B cell (primary cell): ENCODE measurements at places on chromosomes 5 and 9. TPM values are rescaled to one million over a fixed set of nuclear protein-coding genes. Genes with fewer than 3 reads are reported as not detected.

DNA sequence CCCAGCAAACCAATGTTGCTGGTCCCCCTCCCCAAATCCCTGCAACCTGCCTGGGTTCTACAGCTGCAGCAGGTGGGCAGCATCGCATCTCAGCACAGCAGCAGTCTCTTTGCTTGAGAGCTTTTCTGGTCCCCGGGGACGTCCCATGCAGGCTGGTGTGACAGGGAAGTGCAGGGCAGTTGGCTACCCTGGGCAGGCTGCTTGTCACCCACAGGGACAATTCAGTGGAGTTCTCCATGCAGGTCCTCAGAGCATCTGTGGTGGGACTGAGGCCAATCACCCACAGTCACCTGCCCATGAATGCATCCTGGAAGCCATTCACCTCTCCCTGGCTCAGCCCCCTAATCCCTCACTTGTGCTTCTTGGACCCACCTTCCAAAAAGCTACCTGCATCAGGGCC lies 43.9 kb upstream of the SEMA4D start:
- peaks cover 36% of the 10 kb centered on the region for H3K4me1 ChIP-seq
- no peaks in the 10 kb centered on the region for H3K27me3 ChIP-seq
- H3K27ac ChIP-seq = no peak overlapping the region
- H3K36me3 ChIP-seq = no peaks in the 10 kb centered on the region

- H3K27me3 ChIP-seq = peaks cover 11% of the 10 kb centered on the region
- H3K4me1 ChIP-seq = peaks cover 26% of the 10 kb centered on the region
- DNase-seq = no peak
- H3K27ac ChIP-seq = peak overlapping the region; percentile 77
These were observed 593 bp upstream of the NAA35 start for GRCh38 chr9:85940275-85940831.

DNA sequence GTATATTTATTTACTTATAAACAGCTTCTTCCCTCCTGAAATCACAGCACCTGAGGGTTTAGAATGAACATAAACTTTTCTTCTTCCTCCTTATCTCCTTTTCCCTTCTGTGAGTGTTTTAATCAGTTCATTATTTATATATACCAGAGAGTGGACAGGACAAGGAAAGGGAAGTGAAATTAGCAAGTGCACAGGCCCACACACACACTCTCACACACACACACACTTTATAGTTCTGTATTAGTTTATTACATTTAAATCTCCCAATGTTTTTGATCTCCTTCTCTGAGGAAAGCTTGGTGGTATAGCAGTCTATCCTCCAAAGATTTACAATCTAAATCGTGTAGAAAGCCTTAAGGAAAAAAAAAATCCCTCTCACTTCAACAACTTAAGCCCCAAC lies 353.5 kb downstream of the NDUFS4 start:
- H3K4me3 ChIP-seq = no peak overlapping the region
- DNase-seq = peak; percentile 13
- no peaks in the 10 kb centered on the region for H3K27me3 ChIP-seq
- H3K36me3 ChIP-seq = no peaks in the 10 kb centered on the region
- no peaks in the 10 kb centered on the region for H3K4me1 ChIP-seq
- no peak overlapping the region for H3K27ac ChIP-seq

- H3K36me3 ChIP-seq = no peaks in the 10 kb centered on the region
- no peak overlapping the region for H3K4me3 ChIP-seq
- no peak overlapping the region for H3K27ac ChIP-seq
- H3K27me3 ChIP-seq = no peaks in the 10 kb centered on the region
- no peaks in the 10 kb centered on the region for H3K4me1 ChIP-seq
These were observed 124.0 kb upstream of the LARP1 start for GRCh38 chr5:154631141-154631540.

DNA sequence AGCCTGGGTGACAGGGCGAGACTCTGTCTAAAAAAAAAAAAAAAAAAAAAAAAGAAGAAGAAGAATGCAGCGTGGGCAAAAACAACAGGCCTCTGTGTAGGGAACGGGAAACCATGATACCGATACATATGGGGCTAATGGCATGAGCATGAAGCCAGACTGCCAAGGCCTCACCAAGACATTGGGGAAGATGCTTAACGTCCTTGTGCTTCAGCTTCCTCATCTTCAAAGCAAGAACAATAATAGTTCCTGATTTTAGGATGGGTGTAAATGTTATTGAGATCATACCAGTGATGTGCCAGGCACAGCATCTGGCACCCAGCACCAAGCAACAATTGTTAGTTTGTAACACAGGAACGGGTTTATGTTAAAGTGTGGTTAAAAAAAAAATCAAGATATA lies 51.4 kb downstream of the NEURL1B start:
- H3K27ac ChIP-seq = no peak overlapping the region
- DNase-seq = no peak
- no peaks in the 10 kb centered on the region for H3K36me3 ChIP-seq
- H3K4me3 ChIP-seq = no peak overlapping the region
- no peaks in the 10 kb centered on the region for H3K27me3 ChIP-seq
- H3K4me1 ChIP-seq = peaks cover 16% of the 10 kb centered on the region

GRCh38 chr5:6181147-6181729 lies 197.1 kb downstream of the MED10 start:
- H3K27ac ChIP-seq = no peak overlapping the region
- no peaks in the 10 kb centered on the region for H3K4me1 ChIP-seq
- no peaks in the 10 kb centered on the region for H3K27me3 ChIP-seq

DNA sequence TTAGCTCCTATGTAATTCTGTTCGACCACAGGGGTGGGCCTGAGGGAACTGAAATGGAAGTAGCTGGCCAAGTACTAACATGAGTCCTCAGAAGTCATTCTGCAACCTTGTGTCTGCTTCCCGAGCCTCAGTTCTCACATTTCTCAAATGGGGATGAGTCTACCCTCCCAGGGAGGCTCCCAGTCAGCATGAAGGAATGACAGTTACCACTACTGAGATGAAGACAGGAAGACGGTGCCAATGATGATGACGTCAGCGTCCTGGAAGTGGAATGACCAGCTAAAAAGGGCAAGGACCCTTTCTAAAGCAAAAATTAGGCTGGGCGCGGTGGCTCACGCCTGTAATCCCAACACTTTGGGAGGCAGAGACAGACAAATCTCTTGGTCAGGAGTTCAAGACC lies 6.8 kb downstream of the PIP5KL1 start:
- DNase-seq = no peak
- no peaks in the 10 kb centered on the region for H3K36me3 ChIP-seq
- H3K4me1 ChIP-seq = peaks cover 44% of the 10 kb centered on the region
- no peak overlapping the region for H3K27ac ChIP-seq
- H3K4me3 ChIP-seq = no peak overlapping the region
- peaks cover 38% of the 10 kb centered on the region for H3K27me3 ChIP-seq

DNA sequence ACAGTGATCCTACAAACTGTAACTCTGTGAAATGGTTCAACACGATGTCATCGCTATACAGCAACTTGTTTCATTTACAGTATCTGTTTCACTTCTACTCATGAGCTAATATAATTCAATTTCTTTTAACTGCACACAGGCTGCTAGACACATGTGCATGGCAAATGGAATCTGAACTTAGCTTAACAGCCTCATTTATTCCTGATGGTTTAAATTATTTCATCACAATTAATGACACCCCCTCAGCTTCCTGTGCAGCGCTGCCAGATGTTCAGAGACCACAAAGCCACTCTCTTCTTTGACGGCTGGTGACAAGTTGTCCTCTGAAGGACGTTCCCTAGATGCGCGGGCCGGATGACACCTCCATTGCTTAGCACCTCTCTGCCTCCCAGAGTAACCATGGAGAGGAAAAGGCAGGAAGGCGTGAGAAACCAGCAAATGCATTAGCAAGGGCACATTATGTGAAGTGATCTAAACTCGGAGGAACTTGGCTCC lies 191.1 kb downstream of the BNC2 start:
- H3K27ac ChIP-seq = no peak overlapping the region
- H3K27me3 ChIP-seq = no peaks in the 10 kb centered on the region
- H3K4me1 ChIP-seq = no peaks in the 10 kb centered on the region
- H3K4me3 ChIP-seq = no peak overlapping the region
- no peak for DNase-seq
- H3K36me3 ChIP-seq = no peaks in the 10 kb centered on the region

DNA sequence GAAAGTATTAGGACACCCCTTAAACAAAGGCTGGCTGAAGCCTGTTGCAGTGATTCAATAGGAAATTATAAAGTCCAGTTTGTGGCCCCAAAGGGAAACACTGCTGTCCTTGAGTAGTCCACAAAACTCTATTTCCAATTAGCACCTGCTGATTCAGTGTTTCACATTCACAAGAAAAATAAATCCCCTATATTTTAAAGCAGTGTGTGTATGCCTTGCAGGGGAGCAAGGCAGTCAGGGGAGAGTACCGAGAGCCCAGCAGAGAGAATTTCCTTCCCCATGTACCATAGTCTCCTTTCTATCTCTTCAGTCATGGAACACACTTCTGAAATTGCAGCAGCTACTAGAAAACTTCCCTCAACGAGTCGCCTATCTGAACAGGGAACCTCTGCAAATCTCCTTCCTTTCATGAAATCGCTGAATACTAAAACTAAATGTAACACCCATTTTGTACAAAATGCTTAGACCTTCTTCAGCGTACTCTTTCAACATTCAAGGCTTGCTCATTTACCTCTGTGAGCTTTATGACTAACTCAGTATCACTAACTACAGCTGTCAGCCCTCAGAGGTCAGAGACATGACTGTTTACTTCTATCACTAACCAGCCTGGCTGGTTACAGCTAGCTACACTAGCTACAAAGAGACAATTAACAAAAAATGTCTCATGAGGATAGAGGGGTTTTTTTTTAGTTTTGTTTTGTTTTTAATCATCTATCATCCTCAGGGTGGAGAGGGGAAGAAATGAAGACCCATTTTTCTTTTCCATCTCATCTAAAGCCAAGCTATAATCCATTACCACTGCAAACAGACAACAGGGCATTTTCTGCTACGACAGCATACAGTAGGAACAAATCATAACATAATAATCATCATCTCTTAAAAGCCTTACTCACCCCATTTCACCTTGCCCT lies 188.7 kb downstream of the EBF1 start:
- H3K27ac ChIP-seq = peak overlapping the region; percentile 55
- H3K4me3 ChIP-seq = no peak overlapping the region
- DNase-seq = peak; percentile 32
- H3K36me3 ChIP-seq = no peaks in the 10 kb centered on the region
- no peaks in the 10 kb centered on the region for H3K27me3 ChIP-seq

DNA sequence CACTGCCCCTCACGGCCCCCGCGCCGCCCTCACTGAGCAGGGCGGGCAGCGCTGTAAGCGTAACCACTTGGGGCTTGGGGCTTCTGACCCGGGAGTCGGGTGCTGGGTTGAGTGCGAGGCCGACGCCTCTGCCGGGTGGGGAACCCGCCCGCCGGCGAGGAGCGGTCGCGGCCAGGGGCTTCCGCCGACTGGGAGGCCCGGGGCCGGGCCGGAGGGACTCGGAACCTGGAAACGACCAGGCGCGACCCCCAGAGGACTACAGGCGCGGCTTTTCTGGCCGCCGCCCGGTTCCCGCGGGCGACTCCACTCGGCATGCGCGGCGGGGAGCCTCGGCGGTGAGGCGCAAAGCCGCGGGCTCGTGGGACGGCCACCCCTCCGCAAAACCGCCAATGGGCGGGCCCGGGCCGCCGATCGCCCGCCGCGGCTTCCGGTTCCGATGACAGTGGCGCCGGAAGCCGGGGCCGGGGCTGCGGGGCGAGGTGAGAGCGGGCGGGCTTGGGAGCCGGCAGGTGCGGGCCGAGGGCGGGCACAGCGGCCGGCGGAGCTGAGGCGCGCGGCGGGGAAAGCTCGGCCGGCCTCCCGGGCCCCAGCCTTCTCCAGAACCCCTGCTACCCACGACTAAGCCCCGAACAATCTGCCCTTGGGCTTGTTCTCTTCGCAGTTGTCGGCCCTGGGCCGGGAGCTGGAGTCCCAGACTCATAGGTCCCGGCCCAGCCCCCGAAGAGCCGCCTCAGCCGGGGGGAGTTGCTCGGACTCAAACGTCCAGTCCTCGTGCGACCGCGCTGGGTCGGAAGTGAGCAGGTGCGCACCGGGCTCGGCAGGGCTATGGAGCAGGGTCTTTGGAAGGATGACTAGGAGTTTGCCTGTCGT lies at the start of gene RMND5B:
TSS of gene RMND5B (plus strand) at position 439 of the 870 bp plus-strand sequence. CDS start 7,106 bp downstream, outside the sequence.
- H3K27me3 ChIP-seq = no peaks in the 10 kb centered on the region
- peak within 1 kb of the TSS; percentile 17 for H3K4me3 ChIP-seq
- H3K36me3 ChIP-seq = peaks cover 11% of the 10 kb centered on the region
- peaks cover 6% of the 10 kb centered on the region for H3K4me1 ChIP-seq

- no peak overlapping the region for H3K27ac ChIP-seq
- H3K4me1 ChIP-seq = no peaks in the 10 kb centered on the region
- no peaks in the 10 kb centered on the region for H3K27me3 ChIP-seq
- H3K4me3 ChIP-seq = no peak overlapping the region
- H3K36me3 ChIP-seq = no peaks in the 10 kb centered on the region
These were observed 103.5 kb upstream of the APC start for GRCh38 chr5:112634166-112634565.

DNA sequence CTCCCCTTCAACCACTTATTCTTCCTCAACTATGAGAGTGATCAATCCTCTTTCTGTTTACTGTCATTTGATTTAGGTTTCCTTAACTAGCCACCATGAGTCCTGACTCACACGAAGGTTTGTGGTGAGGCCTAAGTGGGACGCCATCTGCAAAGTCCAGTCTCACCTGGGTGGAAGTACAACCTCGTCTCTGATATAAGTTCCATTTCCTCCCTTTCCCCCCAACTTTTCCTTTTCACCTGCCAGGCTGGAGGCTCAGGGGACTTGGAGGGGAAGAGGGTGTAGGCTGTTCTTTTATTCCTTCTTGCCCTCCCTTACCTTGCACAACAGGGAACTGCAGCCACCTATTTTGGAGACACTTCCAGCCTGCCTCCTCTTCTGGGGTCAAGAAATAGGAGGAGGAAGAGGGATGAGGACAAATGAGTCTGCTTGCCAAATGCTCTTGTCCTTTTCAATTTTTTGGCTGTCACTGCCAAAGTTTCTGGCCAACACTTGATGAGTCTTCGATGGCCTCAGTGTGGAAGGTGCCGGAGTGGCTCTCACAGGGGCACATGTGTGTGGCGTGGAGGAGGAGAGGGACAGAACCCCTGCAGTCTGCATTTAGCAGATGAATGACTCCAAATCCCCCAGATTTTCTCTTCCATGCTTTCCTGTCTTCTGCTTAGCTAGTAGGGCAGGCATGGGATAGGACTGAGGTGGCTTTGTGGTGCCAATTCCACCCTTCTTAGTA lies 249.6 kb downstream of the NSG2 start:
- no peaks in the 10 kb centered on the region for H3K27me3 ChIP-seq
- H3K4me3 ChIP-seq = no peak overlapping the region
- no peaks in the 10 kb centered on the region for H3K4me1 ChIP-seq
- DNase-seq = no peak
- H3K27ac ChIP-seq = no peak overlapping the region

GRCh38 chr9:135907431-135908092 lies at the start of gene CAMSAP1:
TSS of gene CAMSAP1 (minus strand) at chr9:135907546. CDS start at chr9:135907159, 387 bp downstream.
- H3K27me3 ChIP-seq = no peaks in the 10 kb centered on the region
- peak; percentile 97 for DNase-seq
- H3K27ac ChIP-seq = peak within 1 kb of the TSS; percentile 44
- peaks cover 12% of the 10 kb centered on the region for H3K36me3 ChIP-seq
- peak within 1 kb of the TSS; percentile 64 for H3K4me3 ChIP-seq

- no peaks in the 10 kb centered on the region for H3K27me3 ChIP-seq
- H3K4me3 ChIP-seq = no peak overlapping the region
- DNase-seq = no peak
- H3K36me3 ChIP-seq = no peaks in the 10 kb centered on the region
- H3K27ac ChIP-seq = no peak overlapping the region
These were observed 244.2 kb upstream of the PIK3R1 start for GRCh38 chr5:67971223-67971830.

AQP7 gene
- total RNA-seq = 0.49 TPM in 1 of 2 replicates, not detected in the other

WDR31 gene
- 0.62 and 1.0 TPM in 2 replicates for total RNA-seq

CAST gene
- total RNA-seq = 231 and 238 TPM in 2 replicates

GABRA6 gene
- total RNA-seq = not detected in 2 replicates

CLIC3 gene
- 1.1 TPM in 2 replicates for total RNA-seq

PCDHGA3 gene
- 0.29 and 0.32 TPM in 2 replicates for total RNA-seq

CCL27 gene
- total RNA-seq = not detected in 2 replicates

TMEM267 gene
- total RNA-seq = 15.0 and 17.6 TPM in 2 replicates

ARL14EPL gene
- total RNA-seq = 0.34 TPM in 1 of 2 replicates, not detected in the other

ACTBL2 gene
- not detected in 2 replicates for total RNA-seq
